ENCODE measurements at places on chromosomes 11 and 22. TPM values are rescaled to one million over a fixed set of nuclear protein-coding genes. Genes with fewer than 3 reads are reported as not detected.
A peak's percentile ranks its signal among the peaks of the same experiment; 100 is the strongest.

DNA sequence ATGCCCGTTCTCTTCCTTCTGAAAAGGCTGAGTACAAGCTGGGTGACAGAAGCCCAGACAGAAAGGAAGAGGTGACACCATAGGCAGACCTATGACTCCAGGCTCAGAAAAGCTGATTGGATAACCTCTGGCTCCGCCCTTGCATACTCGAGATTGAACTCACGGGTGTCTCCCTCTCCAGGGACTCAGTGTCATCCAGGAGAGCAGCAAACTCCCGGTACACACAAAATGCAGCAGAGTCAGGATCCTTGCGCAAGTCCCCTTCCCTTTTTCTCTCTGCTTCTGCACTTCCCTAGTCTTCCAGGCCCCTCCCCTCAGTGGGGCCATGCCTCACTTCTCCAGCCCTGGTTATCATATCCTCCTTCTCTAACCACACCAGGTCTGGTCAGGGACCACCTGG, 9.8 kb downstream of the SCN4B start:
- peak overlapping the region; percentile 38 for H3K4me3 ChIP-seq
- peak; percentile 54 for DNase-seq
- peaks cover 58% of the 10 kb centered on the region for H3K27me3 ChIP-seq
- no peaks in the 10 kb centered on the region for H3K36me3 ChIP-seq

DNA sequence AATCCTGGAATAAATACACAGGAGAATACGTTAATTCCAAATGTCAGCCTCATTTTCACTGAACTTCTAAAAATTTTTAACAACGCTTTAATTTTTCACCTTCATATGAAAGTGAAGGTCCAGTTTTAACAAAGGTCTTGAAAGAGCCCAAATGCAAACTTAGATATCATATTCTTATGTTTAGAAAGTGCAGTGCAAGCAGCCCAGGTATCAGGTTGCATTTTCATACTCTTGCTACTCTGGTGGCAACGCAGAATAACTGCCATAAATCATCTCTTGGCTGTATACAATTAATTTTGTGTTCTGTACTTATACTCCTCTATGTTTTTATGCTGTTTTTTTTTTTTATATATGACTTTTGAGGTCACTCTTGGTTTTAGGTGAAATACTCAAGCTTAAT, 496.7 kb upstream of the ARHGAP42 start:
- H3K4me1 ChIP-seq = no peaks in the 10 kb centered on the region
- H3K27me3 ChIP-seq = no peaks in the 10 kb centered on the region

DNA sequence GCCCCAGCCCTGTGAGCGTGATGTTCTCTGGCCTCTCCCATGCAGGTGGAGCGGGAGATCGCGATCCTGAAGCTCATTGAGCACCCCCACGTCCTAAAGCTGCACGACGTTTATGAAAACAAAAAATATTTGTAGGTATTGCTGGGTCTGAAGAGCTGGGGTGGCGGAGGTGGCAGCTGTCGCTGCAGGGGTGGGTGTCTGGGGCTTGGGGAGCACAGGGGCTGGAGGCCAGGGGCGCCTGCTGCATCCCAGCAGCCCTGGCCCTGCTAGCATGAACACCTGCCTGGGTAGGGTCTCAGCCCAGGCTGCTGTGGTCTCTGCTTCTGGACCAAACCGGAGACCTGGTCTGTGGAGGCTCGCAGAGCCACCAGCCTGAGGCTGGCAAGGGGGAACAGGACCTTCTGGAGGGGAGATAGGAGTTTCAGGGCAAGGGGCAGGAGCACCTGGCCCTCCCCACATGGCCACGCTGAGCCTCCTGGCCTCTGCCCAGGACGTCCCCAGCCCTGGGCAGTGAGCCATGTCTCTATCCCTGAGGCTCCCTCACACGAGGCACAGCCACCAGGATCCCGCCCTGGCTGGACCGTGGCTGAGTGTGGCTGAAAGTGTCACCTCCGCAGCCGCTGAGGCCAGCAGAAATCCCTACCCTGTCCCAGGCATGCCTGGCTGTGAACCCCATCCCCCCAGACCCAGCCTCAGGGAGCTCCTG, 48.2 kb downstream of the MOB2 start:
- H3K36me3 ChIP-seq = no peaks in the 10 kb centered on the region
- DNase-seq = no peak
- no peaks in the 10 kb centered on the region for H3K4me1 ChIP-seq

DNA sequence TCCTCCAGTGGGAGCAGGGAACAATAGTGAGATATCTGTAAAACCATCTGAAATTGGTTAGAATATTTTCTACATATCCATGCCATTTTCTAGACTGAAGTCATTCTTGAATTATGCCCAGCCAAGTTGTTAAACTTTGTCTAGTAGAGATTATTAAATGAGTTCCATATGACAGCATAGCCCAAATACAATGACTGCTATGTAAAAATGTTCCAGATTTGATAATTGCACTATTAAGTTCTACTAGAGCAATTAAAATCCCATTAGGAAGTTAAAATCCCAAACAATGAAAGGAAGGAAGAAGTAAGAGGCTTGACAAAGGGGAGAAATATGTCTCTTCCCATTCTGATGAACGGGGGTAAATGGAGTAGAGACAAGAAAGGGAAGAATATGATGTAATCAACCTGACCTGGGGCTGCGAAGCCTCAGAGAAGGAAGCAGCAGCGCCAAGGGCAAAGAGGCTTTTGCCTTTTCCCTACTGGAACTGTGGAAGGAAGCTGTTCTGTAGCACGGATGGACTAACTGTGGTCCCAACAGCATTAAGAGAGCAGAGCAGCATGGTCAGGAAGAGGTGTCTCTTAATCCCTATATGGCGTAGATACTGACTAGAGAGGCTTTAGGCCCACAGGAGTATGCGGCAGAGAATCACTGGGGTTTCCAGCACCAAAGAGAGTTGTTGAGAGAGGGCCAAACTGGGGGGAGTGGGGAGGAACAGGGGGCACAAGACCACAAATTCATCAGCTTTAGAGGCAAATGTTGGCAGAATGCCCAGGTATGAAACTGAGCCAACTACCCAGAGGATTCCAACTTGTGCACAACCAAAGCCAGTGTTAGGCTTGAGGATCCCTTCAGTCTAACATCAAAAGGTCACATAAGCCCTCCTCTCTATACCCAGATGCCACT, 26.7 kb downstream of the RRP8 start:
- peaks cover 5% of the 10 kb centered on the region for H3K4me1 ChIP-seq
- H3K36me3 ChIP-seq = peaks cover 16% of the 10 kb centered on the region
- no peaks in the 10 kb centered on the region for H3K27me3 ChIP-seq
- DNase-seq = no peak

DNA sequence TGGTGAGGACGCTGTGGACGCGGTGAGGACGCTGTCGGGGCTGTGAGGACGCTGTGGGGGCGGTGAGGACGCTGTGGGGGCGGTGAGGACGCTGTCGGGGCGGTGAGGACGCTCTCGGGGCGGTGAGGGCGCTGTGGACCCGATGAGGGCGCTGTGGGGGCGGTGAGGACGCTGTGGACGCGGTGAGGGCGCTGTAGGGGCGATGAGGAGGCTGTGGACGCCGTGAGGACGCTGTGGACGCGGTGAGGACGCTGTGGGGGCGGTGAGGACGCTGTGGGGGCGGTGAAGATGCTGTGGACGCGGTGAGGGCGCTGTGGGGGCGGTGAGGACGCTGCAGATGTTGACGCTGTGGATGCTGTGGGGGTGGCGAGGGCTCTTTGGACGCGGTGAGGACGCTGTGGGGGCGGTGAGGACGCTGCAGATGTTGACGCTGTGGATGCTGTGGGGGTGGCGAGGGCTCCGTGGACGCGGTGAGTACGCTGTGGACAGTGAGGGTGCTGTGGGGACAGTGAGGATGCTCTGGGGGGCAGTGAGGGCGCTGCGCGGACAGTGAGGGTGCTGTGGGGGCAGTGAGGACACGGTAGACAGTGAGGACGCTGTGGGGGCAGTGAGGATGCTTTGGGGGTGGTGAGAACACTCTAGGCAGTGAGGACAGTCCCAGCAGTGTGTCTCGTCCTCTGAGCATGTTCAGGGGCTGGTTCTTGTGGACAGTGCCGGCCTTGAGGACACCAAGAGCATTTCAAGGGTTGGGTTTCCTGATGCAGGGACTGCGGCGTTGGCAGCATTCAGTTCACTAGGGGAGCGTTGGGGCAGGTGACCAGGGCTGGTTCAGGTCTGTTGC, 4.2 kb downstream of the GP1BB start:
- H3K4me1 ChIP-seq = peaks cover 14% of the 10 kb centered on the region
- no peaks in the 10 kb centered on the region for H3K36me3 ChIP-seq
- H3K27ac ChIP-seq = no peak overlapping the region
- no peak overlapping the region for H3K4me3 ChIP-seq
- DNase-seq = no peak

- H3K4me3 ChIP-seq = no peak overlapping the region
- no peaks in the 10 kb centered on the region for H3K36me3 ChIP-seq
- H3K27ac ChIP-seq = no peak overlapping the region
- no peak for DNase-seq
- H3K4me1 ChIP-seq = peaks cover 14% of the 10 kb centered on the region
- H3K27me3 ChIP-seq = peaks cover 58% of the 10 kb centered on the region
These were observed 3.0 kb upstream of the GP1BB start for GRCh38 chr22:19720150-19720827.

GRCh38 chr22:35393116-35394010, 6.6 kb upstream of the MCM5 start:
- H3K27ac ChIP-seq = peak overlapping the region; percentile 46
- peaks cover 19% of the 10 kb centered on the region for H3K4me1 ChIP-seq
- H3K36me3 ChIP-seq = no peaks in the 10 kb centered on the region
- H3K27me3 ChIP-seq = peaks cover 4% of the 10 kb centered on the region
- DNase-seq = no peak
- H3K4me3 ChIP-seq = no peak overlapping the region

DNA sequence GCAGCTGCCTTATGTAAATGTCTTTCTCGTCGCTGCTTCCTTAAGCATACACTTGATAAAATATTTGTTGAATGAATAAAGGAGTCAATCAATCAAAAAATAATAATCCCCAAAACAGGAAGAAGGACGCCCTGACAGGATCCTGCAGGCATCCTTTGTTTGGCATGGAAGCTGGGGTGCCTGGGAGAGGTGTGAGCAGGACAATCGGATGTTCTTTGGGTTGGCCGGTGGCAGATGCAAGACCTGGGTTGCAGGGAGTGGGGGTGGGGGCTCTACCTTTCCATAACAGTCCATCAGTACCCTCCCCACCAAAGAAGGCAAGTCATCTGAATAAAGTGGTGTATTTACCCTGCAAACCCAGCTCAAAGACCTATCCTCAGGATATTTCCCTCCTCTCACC, 1.4 kb upstream of the SHANK2 start:
- peaks cover 42% of the 10 kb centered on the region for H3K27me3 ChIP-seq
- H3K4me3 ChIP-seq = no peak overlapping the region
- no peak overlapping the region for H3K27ac ChIP-seq
- no peak for DNase-seq
- H3K36me3 ChIP-seq = no peaks in the 10 kb centered on the region

DNA sequence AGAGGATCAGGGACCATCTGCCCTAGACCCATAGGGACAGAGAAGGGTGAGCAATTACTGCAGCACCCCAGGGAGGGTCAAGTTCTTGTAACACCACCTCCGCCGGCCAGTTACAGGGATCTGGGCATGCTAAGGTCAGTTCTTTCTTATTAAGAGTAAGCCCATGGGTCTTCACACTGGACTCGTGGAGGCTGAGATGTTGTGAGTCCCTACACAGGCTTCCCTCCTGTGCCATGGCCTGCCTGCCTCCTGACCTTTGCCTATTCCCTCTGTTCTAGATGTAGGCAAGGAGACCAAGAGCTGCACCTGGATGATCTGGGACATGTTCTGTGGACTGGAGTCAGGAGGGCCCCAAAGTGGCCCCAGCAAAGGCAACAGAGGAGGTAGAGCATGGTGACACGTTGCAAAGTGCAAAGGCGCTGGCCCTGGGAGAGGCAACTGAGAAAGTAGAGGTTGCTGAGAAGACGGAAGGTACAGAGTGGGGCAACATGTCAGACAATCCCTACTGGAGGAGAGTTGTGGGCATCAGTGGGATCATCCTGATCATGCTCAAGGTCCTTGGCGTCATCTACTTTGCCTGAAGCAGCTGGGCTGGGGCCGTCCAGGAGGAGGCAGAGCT, 16.3 kb upstream of the GNAZ start:
- no peak overlapping the region for H3K27ac ChIP-seq
- no peak overlapping the region for H3K4me3 ChIP-seq
- H3K36me3 ChIP-seq = no peaks in the 10 kb centered on the region
- peak; percentile 29 for DNase-seq

DNA sequence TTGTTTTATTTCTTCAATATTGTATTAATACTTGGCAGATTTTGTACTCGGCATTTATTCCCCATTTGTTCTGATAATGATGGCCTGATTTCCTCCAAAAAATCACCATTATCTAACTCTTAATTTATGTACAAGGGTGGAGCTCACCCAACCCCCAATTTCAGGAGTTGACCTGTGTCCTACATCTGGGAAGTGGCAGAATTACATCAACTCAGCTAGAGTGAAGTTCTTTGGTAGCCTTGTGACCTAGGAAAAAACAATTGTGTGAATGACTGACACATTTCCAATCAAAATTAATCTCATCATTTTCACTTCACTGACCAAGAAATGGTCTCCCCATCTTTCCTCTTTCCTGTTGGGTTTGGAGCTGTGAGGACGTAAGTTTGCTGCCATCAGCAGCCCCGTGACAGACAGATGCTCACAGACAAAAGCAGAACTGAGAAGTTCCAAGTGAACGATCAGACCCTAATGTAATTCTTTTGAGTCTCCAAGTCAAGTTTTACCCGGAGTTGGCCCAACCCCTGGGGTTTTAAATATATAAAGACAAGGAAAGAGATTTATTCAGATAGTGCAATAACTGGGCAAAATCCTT, 16.6 kb upstream of the MS4A6E start:
- no peak overlapping the region for H3K4me3 ChIP-seq
- H3K27ac ChIP-seq = no peak overlapping the region
- H3K27me3 ChIP-seq = peaks cover 12% of the 10 kb centered on the region
- H3K4me1 ChIP-seq = peaks cover 14% of the 10 kb centered on the region

DNA sequence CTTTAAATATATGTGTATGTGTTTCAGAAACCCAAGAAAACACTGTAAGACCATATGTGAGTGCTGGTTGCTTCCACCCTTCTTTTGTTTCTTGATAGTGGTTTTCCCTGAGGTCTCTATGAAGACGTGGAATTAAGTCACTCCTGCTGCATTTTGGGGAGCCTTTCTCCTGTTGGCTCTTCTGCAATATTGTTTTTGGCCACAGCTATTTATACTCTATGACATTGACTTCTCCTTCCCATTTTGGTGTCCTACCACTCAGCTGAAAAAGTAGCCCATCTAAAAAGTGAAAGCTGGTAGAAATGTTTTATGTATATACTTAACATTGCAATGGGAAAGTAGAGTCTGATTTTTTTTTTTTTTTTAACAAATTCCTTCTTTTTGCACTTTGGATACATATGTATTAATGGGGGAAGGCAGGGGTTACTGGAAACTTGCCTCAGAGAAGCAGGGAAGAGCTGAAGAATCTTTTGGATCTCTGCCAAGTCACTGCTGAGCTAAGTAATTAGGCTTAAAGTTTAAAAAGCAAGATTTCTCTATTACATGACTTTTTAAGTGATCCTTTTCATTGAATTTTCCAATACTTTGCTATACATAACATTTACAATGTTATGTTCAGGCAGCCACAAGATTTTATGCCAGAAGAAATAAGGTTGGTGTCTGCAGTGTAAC, 1.8 kb downstream of the TTC17 start:
- peak overlapping the region; percentile 88 for H3K4me3 ChIP-seq
- peak overlapping the region; percentile 96 for H3K27ac ChIP-seq
- H3K27me3 ChIP-seq = no peaks in the 10 kb centered on the region

Gene MOV10L1
- not detected for total RNA-seq

Gene OR52I2
- not detected for total RNA-seq

Gene RNF169
- total RNA-seq = 17.3 TPM

Gene DUSP18
- total RNA-seq = 9.2 TPM

Gene SAA4
- total RNA-seq = not detected

Measured in activated CD8-positive, alpha-beta memory T cell treated with anti-CD3 and anti-CD28 coated beads, Interleukin-2, amount 10 ng/mL, durations not matched to agents 7 days and 5 days (primary cell).